DND-41 (cell line): ENCODE measurements at places on chromosomes 6 and 20.
A peak's percentile ranks its signal among the peaks of the same experiment; 100 is the strongest.

DNA sequence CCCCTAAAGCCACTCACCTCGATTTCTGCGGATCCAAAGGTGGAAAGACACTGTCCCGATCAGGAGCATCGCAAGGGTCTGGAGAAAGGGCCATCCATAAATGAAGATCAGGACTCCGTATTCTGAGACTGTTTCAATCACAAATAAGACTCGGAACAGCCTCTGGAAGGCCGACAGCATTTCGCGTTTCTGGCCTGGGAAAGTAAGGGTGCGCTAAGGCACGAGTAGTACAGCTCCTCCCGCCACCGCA, 44.6 kb downstream of the DPPA5 start:
- no peak for DNase-seq

DNA sequence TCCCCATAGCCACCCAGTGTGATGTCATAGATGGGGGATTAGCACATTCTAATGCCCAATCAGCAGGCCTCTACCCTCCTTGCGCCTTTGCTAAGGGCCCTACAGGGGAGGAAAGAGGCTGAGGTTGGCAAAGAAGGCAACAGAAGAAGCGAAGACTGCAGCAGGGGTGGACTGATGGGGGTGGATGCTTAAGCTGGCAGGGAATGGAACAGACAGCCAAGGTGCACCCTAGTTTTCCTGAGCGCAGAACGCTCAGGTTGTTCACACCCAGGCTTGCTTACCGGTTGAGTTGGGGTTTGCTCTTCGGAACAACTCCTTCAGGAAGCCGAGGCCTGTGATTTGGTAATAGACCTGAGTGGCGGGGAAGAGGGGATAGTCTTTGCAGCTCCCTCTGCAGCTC, 12.7 kb downstream of the MRPS18A start:
- DNase-seq = no peak

GRCh38 chr20:20699917-20700316, 12.5 kb downstream of the RALGAPA2 start:
- no peak for DNase-seq

- DNase-seq = no peak
Observed at GRCh38 chr20:35368666-35369423, 42.9 kb downstream of the UQCC1 start.

- DNase-seq = no peak
Observed at GRCh38 chr6:7496266-7496875, 45.1 kb upstream of the DSP start.

DNA sequence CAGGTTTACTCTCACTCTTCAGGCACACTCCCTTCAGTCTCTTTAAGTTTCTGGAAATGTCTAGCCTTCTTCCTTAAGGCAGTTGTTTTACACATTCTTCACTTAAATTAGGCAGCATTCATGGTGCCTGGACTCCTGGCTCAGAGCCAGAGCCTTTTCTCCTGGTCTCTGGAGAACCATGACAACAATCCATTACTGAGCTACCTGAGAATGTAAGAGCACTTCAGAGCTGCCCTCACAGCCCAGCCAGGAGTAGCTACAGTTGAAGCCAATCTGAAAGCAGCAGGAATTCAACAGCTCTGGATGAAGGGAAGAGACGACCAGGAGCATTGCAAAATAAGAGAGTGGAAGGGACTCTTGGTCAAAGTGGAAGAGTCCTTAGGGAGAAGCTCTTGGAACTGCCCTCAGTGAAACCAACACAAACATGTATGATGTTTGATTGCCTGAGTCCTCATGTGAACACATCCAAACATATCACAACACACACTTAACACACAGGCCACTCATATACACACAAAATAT, 416.8 kb upstream of the SPTLC3 start:
- DNase-seq = no peak

DNA sequence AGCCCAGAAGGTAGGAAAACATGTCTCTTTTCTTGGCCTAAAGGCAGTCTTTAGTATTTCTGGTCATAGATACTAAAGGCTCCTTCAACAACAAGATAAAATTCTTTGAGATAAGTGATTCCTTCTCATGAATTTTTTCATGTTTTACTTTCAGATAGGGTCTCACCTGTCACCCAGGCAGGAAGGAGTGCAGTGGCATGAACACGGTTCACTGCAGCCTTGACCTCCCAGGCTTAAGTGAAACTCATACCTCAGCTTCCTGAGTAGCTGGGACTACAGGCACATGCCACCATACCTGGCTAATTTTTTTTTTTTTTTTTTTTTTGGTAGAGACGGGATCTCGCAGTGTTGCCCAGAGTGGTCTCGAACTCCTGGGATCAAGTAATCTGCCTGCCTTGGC, 9.1 kb downstream of the PNLDC1 start:
- DNase-seq = no peak

DNA sequence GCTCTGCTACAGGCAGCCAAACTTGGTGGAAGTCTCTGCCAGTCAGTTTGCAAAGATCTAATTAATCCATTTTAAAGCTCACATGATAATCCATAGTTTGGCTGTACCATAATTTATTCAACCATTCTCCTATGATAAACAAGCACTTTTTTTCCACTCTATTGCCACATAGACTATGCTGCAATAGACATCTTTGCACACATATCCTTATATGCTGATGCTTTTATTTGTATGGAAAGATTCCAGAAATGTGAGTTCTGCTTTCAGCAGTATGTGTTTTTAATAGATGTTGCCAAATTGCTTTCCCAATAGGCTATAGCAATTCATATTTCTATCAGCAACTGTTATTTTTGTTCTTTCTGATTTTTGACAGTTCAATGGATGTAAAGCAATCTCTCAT, 628.0 kb downstream of the KIF16B start:
- no peak for DNase-seq

- DNase-seq = no peak
Observed at GRCh38 chr20:58003525-58003924, 224.9 kb downstream of the ANKRD60 start.

DNA sequence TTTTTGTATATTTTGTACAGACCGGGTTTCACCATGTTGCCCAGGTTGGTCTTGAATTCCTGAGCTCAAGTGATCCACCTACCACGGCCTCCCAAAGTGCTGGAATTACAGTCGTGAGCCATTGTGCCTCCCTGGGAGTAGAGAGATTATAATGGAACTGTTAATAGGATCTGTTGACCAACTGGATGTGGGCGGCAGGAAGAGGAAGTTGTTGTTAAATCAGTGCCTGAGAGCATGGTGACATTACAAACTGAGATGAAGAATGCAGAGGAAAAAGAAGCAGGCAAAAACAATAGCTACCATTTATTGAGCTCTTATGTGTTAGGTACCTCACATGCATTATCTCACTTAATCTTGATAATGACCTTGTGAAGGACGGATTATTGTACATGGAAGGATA, 9.2 kb upstream of the L3MBTL3 start:
- no peak for DNase-seq

GRCh38 chr20:40978761-40979160, 49.9 kb upstream of the TOP1 start:
- no peak for DNase-seq

DNA sequence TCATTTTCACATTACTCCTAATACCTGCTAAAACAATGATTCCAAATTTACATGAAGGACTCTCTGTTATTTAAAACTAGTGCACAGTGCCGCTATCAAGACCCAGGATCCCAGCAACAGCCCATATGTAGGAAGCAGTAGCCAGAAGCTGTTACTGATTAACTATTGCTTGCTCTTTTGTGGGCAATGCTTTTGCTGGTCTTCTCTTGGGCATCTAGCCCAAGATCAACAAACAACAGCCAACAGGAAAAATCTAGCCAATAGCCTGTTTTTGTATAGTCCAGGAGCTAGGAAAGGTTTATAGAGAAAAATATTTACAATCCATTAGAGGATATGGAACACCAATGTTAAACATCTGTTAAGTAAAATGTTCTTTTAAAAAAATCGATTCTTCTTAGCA, 22.1 kb upstream of the TENT5A start:
- DNase-seq = no peak

DNA sequence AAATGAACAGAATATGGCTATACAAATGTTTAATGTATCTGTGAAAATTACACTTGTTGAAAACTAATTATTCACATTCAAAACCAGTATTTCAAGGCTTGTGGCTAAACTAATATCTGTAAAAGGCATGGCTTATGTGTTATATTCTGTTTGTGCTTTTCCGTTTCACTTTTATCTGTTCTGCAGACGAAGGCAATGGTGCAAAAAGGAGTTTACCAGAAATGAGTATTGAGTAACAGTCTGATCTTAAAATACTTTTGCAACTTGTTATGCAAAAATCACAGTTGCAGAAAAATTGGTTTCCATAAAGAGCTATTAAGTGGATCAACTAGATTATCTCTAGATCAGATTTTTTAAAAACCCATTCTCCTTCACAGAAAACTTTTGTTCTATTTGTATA, 9.4 kb upstream of the STX11 start:
- DNase-seq = no peak

DNA sequence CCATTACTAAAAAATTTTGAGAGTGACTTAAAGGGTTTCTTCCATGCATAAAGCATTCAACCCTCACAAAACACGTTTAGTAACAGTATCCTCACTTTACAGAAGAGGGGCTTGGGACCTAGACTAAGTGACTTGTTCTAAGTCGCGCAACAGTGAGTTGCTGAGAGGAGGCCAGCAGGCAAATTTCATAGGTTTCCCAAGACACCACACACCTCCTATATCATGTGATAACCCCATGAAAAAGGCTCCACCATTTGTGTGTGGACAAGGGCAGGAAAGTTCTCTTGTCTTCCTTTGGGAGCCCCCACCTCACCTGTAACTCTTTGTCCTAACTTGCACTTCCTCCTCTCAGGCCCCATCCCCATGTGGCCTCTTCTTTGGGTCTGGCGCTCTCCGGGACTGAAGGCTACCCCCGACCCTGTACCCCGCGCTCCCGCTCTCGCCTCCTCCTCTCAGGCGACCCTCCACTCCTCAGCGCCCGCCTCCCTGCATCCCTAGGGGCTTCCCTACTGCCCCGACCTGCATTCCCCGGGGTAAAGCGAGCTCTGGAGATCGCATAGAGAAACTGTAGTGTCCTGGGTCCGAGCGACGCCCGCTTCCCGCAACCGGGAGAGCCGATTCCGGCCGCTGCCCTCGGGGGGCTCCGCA, 392 bp downstream of the PSMB8 start:
- DNase-seq = no peak

DNA sequence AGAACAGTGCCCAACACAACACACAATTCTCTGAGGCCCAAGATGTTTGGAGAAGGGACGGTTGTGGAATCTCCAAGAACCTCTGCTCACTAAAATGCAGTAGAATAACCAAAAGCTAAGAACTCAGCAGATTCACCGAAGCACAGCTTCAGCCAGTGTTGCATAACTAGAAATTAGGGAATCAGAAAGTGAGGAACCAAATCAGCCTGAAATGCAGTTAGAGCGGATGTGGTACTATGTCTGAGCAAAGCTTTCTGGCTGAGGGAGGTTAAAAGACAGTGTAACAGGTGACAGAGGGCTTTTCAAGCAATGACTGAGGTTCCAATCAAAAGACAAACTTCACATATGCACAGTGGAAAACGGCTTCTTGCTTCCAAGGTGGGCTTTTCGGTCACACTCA, 197.9 kb upstream of the KCNK16 start:
- DNase-seq = no peak

GRCh38 chr20:21303872-21304586, 898 bp downstream of the XRN2 start:
- no peak for DNase-seq

DNA sequence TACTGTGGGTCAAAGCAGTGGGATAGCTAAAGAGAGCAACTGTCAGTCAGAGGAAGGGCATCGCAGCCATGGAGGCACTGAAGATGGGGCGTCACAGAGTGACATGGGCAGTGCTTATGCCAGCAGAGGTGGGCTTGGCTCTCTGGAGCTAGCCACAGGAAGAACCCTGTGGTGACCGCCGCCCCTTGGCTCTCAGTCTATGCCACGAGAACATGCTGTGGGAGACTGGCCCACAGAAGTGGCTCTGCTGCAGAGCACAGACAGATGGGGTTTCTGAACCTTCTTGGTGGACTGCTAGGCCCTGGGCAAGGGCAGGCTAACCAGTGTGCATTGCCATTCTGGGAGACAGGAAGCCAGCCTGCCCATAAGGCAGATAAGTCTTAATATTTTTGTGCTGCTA, 290.0 kb upstream of the SUPT3H start:
- DNase-seq = no peak

GRCh38 chr6:44096612-44097011, 30.6 kb downstream of the MRPL14 start:
- DNase-seq = peak; percentile 72

GRCh38 chr6:169117663-169118062, 136.0 kb downstream of the THBS2 start:
- no peak for DNase-seq

GRCh38 chr6:84773431-84774156, 9.2 kb upstream of the TBX18 start:
- DNase-seq = no peak

GRCh38 chr6:71411882-71412281, 123.3 kb downstream of the OGFRL1 start:
- no peak for DNase-seq

GRCh38 chr6:106574741-106575458, 54.4 kb downstream of the RTN4IP1 start:
- no peak for DNase-seq

DNA sequence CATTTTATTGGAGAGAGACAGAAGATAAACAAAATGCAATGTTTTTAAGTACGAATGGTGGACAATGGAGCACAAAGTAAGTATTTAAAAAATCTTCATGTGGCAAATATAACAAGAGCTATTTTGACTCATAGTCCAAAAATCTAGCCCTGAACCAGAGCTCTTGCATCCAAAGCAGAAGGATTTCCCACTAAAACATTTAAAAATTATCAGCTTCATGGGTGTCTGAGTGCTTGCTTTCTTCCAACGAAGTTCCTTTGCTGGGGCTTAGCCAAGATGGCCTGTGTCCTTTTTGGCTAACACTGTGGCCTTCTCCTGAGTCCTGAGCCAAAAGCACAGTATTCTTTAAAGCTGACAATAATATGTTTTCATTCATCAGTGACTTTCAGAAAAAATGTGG, 161.7 kb downstream of the RIMS1 start:
- DNase-seq = no peak

GRCh38 chr20:37526238-37526838, 1.3 kb downstream of the BLCAP start:
- no peak for DNase-seq

DNA sequence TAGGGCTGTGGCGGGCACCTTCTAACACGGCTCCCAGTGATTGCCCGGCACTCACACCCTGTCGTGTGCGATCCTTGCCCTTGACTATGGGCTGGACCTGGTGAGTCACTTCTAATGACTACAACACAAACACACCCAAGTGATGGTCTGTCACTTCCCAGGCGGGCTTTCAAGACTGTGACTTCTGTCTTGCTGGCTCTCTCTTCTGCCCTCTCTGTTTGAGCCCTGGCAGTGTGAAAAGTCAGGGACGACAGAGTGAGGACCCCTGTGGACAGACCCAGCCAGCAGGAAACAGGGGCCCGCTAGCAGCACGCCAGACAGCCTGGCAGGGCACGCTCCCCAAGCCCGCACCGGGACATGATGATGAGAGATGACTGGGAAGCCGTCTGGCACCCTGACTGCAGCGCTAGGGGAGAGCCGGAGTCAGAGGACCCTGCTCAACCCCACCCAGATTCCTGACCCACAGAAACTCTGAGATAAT, 43.0 kb downstream of the KIF16B start:
- DNase-seq = no peak

GRCh38 chr6:169970306-169970988, 219.0 kb downstream of the ERMARD start:
- DNase-seq = no peak
